ENCODE measurements at places on chromosomes 6 and 20. TPM values are rescaled to one million over a fixed set of nuclear protein-coding genes. Genes with fewer than 3 reads are reported as not detected.

- no peak for DNase-seq
Measured at GRCh38 chr6:56875961-56876360, 78.9 kb upstream of the BEND6 start.

- DNase-seq: no peak
Measured at GRCh38 chr20:8082989-8083388, 49.1 kb upstream of the PLCB1 start.

Gene ZFAND3
- 12.9 TPM for total RNA-seq

DNA sequence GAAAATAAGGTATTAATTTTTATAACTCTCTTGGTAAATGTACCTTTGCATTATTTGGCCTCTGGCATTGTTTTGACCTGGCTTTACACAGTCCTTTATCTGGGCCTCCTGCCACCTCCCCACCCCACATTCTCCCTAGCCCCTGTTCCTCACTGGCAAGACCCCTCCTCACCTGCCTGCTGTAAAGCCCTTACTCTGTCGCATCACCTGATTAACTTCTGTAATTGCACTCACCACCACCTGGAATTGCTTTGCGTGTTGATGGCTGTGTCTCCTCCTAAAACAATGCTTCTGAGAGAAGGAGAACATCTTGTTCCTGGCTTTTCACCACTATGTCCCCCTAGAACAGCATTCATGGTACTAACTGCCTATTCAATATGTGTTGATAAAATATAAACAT is 24.8 kb downstream of the SNX9 start:
- DNase-seq: no peak

DNA sequence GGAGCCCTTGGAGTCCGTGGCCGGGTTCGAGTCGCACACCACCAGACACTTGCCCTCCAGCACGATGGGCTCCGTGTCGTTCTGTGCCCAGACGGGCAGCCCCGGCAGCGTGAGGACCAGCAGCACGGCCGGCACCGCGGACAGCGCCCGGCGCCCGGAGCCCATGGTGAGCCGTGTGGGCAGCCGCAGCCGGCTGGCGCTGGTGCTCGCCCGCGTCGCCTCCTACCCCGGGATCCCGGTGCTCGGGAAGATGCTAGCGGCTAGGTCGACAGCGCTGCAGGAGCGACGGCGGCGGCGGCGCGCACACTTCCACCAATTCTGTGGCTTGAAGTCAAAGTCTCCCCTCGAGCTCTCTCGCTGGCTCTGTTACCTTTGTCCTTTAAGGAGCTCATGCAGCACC is 1.3 kb downstream of the CBLN4 start:
- peak; percentile 25 for DNase-seq

Gene CDH26
- 0.29 TPM for total RNA-seq

DNA sequence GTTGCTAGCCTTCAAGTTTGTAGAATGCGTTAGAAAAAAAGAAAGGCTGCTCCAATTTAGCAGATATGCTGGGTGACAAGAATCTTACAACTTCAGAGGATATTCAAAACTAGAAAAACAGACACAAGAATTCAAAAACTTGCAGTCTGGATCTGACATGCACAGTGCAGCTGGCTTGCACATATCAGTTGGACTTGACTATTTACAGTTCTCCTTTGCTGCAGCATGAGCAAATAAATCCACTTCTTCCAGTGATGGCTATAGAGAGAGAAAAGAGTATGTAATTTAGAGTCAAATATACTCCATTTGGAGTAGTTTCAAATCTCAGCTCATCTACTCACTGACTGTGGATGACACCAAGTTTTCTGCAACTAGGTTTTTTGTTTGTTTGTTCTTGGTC is 247.0 kb downstream of the RIMS1 start:
- DNase-seq: no peak

DNA sequence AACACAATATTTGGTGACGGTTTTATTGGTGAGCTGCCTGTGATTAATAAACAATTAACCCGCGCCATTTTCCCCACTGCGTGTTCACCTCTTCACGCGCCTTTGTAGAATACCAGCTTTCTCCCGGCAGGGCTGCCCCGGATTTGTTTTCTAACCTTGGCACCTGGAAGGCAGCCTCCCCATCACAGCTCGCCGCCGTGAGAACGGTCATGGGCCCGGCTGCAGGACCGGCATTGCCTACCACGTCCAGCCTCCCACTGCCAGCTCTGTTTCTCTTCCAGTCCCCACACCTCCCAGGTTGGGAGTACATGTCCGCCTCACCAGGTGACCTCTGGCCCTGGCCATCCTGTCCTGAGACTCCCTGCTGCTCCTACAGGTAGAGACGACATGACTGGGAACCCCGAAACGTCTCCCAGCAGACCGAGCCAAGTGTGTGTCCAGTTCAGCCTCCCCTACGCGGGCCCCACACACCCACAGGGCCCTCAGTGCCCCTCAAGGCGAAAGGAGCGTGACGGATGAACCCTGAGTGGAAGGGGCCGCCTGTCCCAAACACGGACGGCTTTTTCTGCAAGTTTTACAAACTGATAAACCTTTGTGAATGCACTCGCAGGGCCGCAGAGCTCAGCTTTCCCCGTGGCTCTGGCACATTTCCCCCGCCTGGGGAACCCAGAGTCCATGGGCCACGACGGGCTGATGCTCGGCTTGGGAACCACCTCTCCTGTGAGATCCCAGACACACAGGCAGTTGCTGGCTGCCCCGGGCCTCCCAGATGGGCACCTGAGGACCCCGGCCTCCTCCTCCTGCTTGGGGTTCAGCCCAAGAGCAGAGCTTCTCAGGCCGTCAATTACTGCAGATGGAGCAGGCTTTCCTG is 25.7 kb downstream of the FRMD1 start:
- no peak for DNase-seq

DNA sequence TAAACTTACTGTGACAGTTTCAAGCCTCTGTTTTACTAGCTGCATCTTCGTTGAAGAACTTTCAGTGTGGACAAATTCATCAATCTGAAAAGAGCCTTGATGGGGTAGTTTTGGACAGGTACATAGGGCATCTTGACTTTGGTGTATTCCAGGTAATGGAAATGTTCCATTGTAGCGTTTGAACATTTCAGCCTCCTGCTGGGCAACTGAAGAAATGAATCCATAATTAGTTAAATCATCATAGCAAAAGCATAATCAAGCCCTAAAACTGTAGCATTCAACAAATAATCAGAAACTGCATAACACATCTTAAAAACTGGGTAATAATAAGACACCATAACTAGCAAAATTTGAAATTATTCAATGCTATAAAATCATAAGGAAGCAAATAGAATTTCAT is 86.2 kb downstream of the AHI1 start:
- DNase-seq: no peak

DNA sequence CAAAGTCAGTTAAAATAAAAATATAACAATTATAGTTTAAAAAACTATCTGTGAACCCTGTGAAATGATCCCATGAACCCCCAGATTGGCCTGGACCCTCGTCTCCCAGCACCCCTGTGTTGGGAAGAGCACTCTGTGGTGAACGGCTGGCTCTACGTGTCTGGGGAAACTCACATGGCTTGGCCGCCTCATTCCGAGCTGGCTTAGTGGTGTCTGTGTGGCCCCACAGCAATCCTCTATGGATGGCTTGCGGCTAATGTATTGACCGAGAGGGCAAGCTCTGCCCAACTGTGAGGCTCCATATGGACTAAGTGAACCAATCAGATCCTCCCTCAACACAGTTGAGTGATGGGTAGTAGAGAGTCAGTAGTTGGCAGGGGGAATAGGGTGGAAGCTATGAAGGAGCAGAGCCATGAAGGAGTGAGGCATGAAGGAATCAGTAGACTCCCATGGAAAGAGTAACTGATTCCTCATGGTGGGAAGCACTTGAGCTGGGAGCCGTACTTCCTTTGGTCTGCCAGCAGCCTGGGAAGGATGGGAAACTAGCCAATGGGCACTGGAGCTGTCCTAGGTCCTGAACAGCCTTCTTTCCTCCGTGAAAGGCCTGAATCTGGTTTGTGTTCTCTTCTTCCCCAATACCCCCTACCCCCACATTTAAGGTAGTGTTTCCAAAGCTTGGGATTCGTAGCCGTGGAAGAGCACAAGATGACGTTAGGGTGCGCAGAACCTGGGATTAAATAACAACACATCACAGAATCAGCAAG is 21.6 kb upstream of the ZNF831 start:
- peak; percentile 37 for DNase-seq

- DNase-seq: no peak
Measured at GRCh38 chr6:137661601-137662000, 167.4 kb upstream of the OLIG3 start.

Gene REM1
- total RNA-seq: not detected

DNA sequence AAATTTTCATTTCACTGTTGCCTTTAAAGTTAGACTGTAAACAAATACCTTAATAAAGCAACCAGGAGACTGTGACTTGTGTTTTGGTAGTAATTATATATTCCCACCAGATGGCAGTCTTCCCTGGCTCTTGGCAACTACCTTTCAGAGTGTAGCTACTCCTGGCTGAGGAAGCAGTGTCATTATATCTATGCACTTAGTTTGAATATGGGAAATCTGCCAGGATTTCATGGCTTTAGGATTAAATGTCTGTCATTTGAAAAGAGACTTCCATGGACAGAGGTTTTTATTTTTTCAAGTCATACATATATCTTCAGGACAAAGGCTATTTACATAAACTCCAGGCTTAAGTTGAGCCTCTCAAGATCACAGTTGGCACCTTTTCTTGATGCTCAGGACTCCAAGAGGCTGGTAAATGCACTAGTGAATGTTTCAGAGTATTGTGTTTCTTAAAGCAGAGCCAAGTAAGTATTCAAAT is 160.1 kb downstream of the C6orf58 start:
- DNase-seq: peak; percentile 61

- DNase-seq: peak; percentile 92
Measured at GRCh38 chr6:15148356-15148946, 97.4 kb upstream of the JARID2 start.

- DNase-seq: no peak
Measured at GRCh38 chr6:149342525-149342924, 25.0 kb downstream of the TAB2 start.

GRCh38 chr6:154161689-154162088 is 122.6 kb downstream of the OPRM1 start:
- DNase-seq: no peak

Gene PHF20
- 14.5 TPM for total RNA-seq

DNA sequence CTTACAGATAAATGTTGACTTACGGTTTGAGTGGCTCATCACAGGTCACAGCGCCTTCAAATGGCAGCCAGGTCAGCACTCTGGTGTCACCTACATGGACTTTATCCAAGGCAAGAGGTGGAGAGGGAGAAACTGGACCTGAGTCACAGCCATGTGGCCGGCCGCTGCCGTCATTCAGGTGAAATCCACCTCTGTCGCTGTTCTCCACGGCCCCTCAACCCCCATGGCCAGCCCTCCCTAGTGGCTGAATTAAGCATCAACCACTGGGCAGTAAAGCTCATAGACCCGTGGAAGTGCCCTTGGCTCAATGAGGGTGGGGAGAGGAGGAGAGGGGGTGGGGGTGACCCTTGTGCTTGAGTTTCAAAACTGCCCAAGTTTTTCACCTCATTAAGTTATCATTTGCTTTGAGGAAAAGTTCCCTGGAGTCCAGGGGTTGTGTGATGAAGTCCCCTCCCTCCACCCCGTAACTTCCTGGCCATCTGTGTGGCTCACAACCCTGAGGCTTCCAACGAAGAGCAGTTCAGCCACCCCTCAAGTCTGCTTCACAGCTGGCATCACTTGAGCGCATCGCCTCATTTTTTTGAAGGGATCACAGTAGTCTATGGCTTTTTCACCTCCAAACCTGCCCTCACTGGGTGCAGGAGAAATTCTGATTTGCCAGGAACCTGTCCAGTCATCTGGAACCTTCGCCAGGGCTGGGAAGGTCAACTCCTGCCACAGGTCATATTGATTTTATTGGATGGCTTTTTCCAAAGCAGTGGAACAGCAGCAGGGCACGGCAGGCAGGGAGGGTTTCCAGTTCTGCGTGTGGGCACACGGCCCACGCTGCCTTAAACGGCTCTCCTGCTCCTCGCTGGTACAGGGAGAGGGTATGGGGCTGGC is 43.5 kb upstream of the APCDD1L start:
- DNase-seq: no peak

Gene LY6G6C
- total RNA-seq: not detected

Gene ATP9A
- 7.9 TPM for total RNA-seq

- no peak for DNase-seq
Measured at GRCh38 chr6:157853902-157854502, 31.0 kb downstream of the SNX9 start.

All from Daoy (cell line).